ENCODE measurements at places on chromosomes 4 and X.

GRCh38 chr4:8537041-8537461 lies 43.1 kb upstream of the GPR78 start:
- DNase-seq, result no peak

DNA sequence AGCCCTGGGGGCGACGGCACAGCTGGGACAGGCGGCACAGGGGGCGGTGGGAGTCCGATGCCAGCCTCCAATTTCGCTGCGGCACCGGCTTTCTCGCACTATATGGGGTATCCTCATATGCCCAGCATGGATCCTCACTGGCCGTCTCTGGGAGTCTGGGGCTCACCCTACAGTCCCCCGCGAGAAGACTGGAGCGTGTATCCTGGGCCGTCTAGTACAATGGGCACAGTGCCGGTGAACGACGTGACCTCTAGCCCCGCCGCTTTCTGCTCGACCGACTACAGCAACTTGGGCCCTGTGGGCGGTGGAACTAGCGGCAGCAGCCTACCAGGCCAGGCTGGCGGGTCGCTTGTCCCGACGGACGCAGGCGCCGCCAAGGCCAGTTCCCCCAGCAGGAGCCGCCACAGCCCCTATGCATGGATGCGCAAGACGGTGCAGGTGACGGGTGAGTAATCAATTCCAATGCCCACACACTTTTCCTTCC lies 500 bp downstream of the CDX4 start:
- DNase-seq, result no peak

- no peak for DNase-seq
Measured at GRCh38 chr4:16233569-16234177, 7.4 kb upstream of the TAPT1 start.

- DNase-seq, result no peak
Measured at GRCh38 chr4:138392751-138393308, 150.7 kb upstream of the SLC7A11 start.

- DNase-seq, result no peak
Measured at GRCh38 chrX:72539822-72540221, 32.8 kb downstream of the HDAC8 start.

DNA sequence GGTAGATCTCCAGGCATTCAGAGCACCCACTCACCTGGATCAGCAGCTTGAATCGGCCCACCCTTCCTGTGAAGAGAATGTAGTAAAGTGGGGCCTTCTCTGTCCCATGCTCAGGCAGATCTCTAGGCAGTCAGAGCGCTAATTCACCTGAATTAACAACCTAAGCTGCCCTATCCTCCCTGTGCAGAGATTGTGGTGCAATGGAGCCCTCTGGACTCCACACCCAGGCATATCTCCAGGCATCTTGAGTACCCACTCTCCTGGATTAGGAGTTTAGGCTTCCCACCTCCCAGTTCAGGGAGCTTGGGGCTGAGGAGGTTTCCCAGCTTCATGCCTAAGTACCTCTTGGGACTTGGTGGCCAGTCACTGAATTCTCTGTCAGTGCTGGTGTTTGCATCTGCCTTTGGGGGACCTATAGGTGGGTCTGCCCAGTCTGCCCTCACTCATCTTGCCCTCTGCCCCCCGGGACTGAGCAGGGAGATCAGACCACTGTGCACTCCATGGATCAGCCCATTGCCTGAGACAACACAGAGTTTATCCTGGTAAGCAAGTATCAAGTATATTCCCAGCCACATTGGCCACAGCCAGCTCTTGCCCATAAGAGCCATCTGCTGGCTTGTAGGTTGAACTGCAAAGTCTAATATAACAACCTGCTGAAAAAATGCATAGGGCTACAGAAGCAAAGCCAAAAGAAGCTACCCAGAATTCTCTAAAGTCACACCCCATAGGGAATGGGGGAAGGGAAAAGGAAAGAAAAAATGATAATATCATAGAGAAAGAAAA lies 372.9 kb downstream of the KLHL13 start:
- DNase-seq, result no peak

DNA sequence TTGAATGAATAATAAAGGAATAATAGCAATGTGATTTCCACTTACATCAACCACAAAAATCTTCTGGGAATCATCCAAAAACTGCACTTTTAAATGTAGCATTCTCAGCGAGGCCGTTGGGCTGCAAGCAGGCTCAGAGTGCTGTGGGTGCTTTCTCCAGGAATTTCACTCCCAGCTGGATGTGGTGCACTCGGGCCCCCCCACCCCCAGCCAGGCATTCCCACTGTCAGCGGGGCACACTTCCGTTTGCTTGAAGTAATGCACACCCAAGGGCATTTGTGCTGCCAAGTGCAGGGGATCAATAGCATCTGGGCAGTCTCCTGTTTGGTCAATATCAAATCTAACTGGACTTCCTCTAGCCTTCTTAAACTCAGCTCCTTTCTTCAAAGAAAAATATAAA lies at the start of gene FRMD7:
Gene FRMD7 (minus strand): TSS at position 278 of the 400 bp plus-strand sequence. CDS start 176 bp downstream, at position 102.
- DNase-seq, result no peak

- no peak for DNase-seq
Measured at GRCh38 chrX:19805046-19805690, 82.2 kb downstream of the SH3KBP1 start.

GRCh38 chrX:39258331-39258730 lies 457.1 kb downstream of the MID1IP1 start:
- no peak for DNase-seq

Measured in stimulated activated CD4-positive, alpha-beta T cell treated with anti-CD3 and anti-CD28 coated beads, Interleukin-4, amount 100 ng/mL, for 4 hours (primary cell).